ENCODE measurements at places on chromosomes 2 and 18.

- DNase-seq, result no peak
These were observed 767.4 kb downstream of the MBD2 start for GRCh38 chr18:53457068-53457467.

GRCh38 chr2:16861530-16861929 lies 195.9 kb upstream of the CYRIA start:
- DNase-seq, result no peak

DNA sequence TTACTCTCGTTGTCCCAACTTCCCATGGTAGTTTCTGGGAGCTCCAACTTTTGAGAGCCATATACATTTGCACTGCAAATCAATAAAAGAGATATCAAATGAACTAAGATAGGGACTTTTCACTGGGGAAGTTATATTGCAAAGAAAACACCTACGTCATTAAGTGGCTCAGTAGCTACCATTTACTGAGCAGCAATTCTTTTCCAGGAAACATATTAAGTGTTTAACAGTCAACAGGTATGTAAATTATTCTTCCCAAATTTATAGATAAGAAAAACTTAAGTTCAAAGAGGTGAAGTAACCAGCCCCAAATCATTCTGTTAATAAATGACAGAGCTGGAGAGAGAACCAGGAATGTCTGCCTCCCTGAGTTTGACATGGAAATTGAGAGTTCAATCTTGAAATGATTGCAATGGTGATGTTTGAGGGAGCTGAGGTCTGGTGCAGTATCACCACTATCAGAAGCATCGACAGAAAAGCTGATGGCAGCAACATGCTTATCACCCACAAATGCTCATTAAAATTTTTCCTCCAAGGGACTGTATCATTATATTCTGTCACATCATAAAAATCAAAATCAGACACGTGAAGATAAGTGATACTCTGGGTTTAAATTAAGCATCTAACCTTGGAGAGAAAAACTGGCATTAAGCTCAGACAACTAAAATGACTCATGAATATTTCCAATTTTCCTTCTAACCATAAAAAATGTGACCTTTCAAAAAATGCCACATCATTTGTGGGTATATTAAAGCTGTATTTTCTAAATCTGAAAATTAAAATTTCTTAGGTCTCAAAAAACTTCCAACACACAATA lies 43.4 kb downstream of the GAREM1 start:
- DNase-seq, result no peak

GRCh38 chr2:177673602-177674595 lies 281.3 kb downstream of the AGPS start:
- no peak for DNase-seq

DNA sequence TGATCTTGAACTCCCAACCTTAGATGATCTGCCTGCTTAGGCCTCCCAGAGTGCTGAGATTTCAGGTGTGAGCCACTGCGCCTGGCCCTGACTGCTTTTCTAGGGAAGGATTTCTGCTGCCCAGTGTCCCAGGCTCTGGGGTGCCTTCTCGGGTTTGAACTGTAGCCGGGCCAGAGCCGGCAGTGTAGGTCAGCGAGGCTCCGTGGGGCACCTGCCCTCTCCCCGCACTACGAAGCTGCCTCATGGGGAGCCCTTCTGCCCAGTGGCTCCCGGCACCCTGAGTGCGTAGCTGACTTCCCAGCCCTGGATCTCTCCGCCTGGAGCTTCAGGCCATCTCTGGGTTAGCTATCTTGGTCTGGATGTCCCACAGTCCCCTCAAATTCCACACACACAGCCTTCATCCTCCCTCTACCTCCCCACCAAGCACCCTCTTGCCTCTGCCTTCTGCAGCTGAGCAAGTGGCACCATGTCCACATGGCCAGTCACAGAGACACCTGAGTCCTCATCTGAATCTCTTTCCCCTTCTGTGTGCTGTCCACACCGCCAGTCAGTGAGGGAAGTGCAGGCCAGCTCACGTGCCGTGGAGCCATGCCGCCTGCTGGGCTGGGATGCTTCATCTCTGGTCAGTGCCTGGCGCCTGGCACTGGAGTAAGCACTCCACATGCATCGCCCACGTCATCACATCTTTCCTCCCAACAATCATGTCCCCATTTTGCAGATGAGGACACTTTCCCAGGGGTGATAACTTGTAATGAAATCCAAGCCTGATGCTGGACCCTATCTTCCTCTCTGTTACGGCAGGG lies 69.2 kb downstream of the EDAR start:
- DNase-seq, result no peak

DNA sequence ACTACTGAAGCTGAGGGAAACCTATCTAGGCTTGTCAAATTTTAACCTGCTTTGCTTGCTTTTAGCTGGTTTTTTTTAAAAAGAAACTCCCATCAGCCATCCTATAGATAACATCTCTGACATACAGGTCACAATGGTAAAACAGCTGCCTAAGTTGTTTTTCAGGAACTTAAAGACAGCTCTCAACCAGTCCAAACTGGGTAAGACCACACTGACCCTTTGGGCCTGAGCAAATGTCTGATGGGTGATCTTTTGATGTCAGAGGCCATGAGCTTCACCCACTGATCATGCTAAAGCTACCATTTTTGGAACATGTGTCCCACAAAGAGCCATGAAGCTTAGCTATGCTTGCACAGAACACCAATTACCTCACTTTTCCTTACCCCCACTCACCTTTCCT lies 50.0 kb upstream of the TANC1 start:
- DNase-seq, result no peak

DNA sequence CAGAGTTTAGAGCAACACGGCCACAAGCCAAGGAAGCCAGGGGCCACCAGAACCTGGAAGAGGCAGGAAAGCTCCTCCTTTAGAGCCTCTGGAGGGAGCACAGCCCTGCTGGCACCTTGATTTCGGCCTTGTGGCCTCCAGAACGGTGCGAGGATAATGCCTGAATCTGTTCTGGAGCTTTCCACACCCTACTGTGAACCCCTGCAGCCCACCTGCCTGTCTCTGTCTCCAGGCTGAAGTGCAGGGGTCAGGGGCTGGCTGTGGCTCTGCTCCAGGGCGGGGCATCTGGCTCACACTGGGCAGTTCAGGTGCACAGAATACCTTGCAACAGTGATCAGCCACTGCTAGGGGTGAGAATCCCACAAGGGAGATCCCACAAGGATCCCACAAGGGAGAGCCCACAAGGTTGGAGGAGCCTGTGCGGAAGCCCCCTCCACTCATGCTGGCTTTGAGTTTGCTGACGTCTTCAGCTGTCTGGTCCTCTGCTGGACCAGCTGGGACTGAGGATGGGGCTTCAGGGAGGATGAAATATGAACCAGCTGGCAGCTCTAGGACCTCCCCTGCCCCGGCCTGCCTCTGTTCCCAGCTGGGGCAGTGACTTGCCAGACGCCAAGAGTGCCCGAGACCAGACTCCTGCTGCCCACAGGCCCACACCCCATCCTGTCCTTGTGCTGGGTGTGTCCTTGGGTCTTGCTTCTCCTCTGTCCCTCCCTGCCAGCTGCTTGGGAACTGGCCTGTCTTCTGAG lies 56.4 kb upstream of the OTOS start:
- no peak for DNase-seq

DNA sequence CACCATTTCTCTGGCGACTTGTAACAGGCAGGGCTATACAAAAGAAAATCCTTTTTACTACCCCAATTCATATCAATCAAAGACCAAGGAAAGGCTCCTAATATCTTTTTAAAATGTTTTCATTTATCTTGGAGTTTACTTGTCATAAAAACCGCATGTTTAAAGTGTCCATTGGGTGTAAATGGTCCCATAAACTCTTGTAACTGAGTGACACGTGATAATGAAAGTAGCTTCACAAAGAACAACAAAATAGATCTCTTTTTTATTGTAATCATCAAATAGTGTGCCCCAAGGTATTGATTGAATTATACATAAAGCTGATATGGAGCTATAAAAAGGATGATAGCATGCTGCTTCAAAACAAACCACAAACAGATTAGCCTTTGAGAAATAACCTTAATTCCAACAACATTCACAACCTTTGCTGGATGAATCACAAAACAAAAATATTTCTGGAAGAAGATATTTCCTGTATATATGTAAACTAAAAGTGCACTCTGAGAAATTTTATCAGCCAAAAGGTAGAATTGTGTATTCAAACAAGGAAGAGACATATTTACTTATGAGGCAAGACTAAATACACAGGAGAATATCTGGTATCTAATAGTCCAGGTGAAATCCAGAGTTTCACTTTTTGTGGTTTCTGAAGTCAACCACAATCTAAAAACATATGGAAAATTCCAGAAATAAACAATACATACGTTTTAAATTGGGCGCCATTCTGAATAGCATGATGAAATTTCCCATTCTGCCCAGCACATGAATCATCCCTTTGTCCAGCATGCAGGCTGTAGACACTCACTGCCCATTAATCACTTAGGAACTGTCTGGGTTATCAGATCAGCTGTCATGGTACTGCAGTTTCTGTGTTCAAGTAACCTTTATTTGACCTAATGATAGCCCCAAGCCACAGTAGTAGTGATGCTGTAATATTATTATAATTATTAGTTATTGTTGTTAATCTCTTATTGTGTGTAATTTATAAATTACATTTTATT lies 237.5 kb downstream of the PIK3C3 start:
- DNase-seq, result no peak

GRCh38 chr2:145380436-145381017 lies 860.6 kb upstream of the ZEB2 start:
- no peak for DNase-seq
